ENCODE measurements at places on chromosomes 5 and 9. TPM values are rescaled to one million over a fixed set of nuclear protein-coding genes. Genes with fewer than 3 reads are reported as not detected.

PDE6A gene
- not detected for total RNA-seq

CARTPT gene
- not detected for total RNA-seq

IFNA21 gene
- not detected for total RNA-seq

MZB1 gene
- total RNA-seq: 1.8 TPM

SH3PXD2B gene
- 0.21 TPM for total RNA-seq

All from activated T-cell treated with anti-CD3 and anti-CD28 coated beads, Interleukin-2, amount 50 U/mL, for 4 hours (primary cell).